CD4-positive, alpha-beta T cell treated with Interleukin-4 for 4 hours (primary cell): ENCODE measurements at places on chromosomes 6 and 20.

- no peak for DNase-seq
These were observed 367.1 kb downstream of the PREX1 start for GRCh38 chr20:48460681-48461080.

DNA sequence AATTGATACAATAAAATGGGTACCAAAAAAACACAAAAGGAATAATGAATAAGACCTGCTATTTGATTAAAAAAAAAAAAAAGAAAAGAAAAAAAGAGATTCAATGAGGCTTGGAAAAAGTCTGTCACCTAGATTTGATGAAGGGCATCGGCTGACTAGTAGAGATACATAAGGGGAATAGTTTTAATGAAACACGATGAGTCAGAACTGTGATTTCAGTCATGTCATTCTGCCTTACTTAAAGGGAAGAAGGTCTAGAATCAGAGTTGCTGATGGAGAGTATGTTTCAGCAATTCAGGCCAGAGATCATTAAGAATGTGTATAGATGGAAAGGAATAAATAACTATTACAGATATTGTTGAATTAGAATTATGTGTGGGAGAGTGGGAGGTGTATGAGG lies 565.9 kb upstream of the RNF217 start:
- DNase-seq, result no peak

- no peak for DNase-seq
These were observed 520.8 kb upstream of the RNF217 start for GRCh38 chr6:124441450-124441849.

GRCh38 chr20:10637563-10637962 lies 36.2 kb downstream of the JAG1 start:
- DNase-seq, result no peak

DNA sequence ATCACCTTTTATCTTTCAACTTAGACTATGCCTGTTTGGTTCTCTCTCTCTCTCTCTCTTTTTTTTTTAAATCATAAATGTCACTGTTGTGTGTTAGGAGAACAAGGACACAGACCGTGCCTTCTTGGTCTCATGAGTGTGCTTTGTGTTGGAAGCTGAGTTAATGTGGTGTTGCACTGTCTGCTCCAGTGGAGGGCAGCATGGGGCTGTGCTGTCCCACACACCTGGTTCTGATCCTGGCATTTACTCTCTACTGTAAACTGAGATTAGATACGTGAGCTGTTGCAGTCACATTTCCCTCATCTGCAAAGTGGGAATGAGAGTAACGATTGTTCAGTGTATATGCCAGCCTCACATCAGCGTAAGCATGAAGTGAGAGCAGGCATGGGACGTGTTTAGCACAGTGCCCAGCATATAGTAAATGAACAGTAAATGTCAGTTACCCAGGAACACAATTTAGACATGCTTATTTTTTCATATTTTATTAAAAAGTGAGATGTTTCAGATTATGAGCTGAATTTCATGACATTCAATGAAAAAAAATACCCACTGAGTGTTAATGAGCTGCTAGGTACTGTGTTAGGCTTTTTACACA lies 161.1 kb downstream of the FARS2 start:
- no peak for DNase-seq

DNA sequence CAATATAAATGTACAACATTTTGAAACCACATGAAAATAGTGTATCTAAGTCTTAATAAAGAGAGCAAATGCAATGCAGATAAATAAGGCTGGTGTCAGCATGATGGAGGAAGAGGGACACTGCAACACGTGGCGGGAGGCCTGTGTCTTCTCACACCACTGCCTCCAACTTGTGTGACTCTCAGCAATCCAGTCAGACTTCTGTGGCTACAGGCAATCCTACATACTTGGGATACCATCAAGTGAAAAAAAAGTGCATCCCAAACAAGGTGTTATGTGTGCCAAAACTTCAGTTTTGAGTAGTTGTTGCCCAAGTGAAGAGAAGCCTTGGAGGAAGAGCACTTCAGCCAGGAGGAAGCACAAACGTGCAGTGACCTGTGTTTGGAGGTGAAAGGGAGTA lies 68.6 kb downstream of the PKIB start:
- no peak for DNase-seq

- DNase-seq, result peak; percentile 15
These were observed 193.1 kb downstream of the NRN1 start for GRCh38 chr6:5813625-5814027.

DNA sequence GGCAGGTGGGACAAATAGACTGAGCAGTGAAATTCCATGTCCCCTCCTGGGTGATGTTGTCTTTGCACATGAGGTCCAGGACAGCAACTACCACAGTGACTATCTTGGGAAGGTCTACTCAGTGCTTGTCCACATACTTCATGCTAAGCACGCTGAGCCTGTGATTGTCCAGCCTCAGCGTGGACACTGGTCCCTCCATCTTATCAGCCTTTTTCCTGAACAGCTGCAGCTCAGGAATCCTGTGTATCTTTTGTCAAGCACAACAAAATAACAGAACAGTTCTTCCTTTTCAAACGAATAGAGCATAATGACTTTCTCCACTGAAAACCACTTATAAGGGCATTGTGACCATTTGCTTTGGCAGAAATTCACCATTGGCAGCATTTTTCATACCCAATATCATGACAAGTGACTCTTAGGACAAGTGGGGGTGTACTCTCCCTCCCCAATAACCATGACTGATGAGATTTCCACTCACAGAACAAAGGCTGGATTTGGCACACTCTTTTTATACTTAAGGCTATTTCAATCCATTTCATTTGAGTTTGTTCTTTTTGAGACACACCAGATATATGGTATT lies 90.3 kb downstream of the FYN start:
- no peak for DNase-seq

GRCh38 chr20:10647471-10647870 lies 26.3 kb downstream of the JAG1 start:
- no peak for DNase-seq

DNA sequence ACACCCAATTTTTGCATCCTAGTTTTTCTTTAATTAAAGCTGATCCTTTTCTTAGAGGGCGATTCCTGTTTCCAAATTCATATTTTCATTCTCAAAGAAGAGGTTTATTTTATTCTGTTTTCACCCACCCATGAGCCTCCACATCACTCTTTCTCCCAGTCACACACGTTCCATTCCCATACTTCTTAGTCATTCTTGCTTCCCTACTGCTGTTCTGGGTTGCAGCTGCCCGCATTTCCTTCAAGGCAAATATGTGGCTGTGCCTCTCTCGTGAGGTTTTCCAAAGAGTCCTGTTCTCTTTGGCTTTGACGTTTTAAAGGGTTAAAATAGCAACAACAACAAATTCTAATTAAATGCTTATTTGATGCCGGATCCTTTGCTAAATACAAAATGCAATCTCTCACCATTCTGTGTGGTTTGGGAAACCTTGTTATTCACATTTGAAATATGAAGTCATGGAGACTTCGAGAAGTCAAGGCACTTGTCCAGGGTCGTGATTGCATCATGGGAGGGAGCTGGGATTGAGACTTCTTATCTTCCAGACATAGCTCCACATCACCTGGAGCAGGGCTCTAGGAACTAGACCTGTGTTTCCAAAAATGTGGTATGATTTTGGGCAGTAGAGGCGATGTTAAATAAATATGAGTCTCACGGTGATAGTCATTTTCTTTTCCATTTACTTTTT lies 126.6 kb downstream of the DOK5 start:
- no peak for DNase-seq

DNA sequence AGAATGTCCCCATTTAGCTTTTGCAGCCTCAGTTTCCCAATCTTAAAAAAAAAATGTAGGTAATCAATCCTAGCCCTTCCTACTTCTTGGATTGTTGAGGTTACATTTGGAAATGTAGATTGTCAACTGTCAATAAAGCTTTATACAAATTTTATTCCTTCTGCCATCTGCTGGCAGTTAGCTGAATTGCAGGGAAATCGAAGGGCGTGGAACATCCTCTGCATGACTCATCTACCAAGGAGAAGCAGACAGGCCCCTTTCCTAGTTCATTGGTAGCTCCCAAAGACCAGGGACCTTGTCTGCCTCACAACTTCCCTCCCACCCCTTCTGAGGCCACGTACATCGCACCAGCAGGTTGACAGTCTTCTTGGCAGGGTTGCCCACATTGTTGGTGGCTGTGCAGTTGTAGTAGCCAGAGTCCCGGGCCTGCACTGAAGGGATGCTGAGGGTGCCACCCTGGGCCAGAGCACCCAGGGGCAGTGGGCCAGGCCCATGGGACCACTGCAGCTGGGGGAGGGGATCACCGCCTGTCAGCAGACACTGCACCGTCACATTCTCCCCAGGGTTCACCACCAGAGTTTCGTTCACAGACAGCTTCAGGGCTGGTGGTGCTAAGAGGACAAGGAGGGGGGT lies 43.6 kb downstream of the MDGA1 start:
- DNase-seq, result peak; percentile 49

DNA sequence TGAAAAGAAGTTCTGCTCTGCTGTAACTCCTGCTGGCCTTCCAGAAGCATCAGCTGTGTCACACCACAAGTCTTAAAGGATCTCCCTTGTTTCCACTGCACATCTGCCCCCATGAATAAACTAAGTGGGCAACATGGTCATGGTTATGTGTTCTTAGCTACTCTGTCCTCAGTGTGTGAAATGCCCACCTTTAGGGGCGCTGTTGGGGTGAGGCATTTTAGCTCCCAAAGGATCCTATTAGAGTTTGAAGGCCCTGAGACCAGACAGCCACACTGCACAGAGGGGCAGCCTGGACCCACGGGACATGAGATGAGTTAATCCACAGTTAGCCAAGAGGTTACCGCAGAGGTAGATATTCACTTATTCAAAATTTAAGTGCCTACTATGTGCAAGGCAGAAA lies 294.3 kb upstream of the QKI start:
- DNase-seq, result no peak

DNA sequence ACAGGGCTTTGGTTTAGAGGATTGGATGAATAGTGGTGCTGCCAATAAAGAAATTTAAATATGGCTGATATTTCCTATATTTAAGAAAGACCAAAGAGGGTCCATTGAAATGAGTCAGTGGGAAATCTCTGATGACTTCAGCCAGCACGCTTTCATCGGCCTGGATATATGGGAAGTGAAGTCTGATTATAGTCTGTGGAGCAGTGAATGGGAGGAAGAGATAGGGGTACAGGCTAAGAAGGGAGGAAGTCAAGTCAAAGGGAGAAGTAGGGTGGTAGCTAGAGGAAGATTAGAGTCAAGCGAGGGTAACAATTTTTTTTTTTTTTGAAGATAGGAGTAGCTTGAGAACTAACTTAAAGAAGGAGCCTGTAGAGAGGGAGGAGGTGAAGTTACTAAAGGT lies 22.7 kb downstream of the SLC16A10 start:
- no peak for DNase-seq

DNA sequence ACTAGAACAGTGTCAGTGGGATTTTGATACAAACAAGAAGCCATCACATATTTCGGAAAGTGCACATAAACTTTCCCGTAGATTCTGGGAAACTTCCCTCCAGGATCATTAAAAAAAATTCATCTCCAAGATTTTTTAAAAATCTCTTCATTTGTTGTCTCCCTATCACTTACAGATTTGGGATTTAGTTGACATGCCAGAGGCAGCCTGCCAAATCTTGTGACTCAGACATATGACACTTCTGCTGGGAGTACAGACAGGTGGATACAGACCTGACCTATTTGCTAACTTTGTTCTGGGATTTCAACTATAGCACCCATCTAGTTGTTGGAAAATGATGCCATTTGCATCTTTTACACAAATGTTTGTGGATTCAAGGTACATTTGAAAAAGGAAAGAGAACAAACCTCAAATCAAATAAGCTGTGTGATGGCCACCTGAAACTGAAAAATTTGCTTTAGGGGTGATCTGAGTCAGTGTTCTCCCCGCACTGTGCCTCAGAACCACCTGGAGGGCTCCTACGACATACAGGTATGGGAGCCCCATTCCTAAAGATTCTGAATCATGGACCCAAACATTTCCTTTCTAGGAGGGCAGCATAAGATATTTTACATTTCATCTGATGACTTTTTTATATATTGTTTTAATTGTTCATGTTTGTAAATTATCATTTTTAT lies 21.9 kb upstream of the CD2AP start:
- DNase-seq, result no peak

DNA sequence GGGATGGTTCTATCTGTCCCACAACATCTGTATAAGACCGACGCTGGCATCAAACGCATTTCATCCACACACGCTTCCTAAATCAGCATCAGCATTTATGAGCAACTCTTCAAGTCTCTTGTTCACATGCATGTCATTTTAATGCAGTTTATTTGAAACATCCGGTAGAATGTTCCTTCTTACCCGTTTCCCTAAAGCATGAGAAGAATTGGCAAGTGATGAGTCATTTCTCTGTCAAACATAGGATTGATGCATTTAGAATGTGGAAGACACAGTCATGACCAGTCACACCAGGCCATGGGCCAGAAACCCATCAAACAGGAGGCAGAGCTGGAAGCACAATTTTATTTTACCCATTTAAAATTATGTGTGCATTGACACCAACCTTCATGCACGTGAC lies 122.8 kb downstream of the UST start:
- no peak for DNase-seq

GRCh38 chr6:108157981-108158525 lies 7.8 kb upstream of the NR2E1 start:
- DNase-seq, result no peak

DNA sequence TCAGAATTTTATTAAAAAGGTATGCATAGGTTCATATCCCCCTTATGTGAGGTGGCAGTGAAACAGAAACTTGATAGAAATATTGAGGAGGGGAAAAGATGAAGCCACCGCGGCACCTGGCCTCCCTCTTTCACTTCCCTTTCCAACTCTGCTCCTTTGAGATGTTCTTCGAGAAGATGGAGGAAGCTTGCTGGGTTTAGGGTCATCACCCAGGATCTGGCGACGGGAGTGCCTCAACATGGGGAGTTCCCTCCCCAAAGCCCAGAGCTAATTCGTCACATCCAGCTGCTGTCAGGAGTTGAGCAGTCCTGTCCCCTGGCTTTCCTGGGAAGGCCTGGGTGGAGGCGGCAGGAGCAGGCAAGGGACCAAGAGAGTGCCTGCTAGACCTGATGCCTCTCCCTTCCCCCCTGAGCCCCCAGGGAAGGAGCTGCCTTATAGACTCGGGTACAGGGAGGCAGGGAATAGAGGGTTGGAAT lies 29.1 kb downstream of the RREB1 start:
- no peak for DNase-seq

DNA sequence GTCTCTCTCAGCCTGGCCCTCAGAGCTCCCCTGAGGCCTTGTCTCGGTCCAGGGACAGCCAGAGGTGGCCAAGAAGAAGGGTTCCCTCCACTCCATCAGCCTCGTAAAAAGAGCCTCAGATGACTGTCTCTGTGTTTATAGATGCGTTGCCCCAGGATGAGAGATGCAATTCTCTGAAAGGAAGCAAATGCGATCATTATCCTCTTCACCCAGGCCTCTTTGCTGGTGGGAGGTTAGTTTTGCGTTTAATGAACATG lies 90.4 kb downstream of the YTHDF1 start:
- DNase-seq, result no peak

DNA sequence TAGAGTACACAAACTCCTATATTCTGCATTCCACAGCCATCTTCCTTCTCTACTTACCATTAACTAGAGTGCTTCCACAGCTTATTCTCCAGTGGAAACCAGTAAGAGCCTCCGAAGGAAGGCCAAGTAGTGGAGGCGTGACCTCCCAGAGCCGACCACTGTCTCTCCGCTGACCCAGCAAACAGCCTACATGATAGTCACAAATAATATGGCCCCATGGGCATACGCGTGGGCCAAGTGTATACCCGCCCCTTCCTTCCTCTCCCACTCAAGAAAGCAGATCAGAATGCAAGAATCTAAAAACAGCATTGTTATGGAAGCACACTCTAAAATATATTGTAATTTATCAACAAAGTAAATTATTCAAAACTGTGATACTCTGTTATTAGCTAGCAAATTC lies 526.6 kb upstream of the JARID2 start:
- DNase-seq, result no peak
